ENCODE measurements at places on chromosomes 5 and 9.

DNA sequence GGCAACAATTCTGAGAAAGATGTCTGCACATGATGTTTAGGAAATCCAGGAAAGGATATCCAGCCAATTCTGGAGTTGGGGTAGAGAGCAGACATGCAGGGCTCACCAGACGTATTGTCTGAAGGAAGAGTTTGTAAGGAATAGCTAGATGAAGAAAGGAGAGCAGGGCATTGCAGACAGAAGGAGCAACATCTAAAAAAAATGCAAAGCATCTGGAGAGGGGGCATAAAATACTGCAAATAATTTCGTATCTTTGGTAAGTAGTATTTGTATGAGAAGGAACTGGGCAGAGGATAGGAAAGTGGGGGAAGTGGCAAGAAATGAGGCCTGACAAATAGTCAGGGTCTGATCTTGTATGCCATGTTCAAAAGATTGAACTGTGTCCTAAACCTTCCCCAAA is 74.8 kb downstream of the MACIR start:
- no peak for DNase-seq

DNA sequence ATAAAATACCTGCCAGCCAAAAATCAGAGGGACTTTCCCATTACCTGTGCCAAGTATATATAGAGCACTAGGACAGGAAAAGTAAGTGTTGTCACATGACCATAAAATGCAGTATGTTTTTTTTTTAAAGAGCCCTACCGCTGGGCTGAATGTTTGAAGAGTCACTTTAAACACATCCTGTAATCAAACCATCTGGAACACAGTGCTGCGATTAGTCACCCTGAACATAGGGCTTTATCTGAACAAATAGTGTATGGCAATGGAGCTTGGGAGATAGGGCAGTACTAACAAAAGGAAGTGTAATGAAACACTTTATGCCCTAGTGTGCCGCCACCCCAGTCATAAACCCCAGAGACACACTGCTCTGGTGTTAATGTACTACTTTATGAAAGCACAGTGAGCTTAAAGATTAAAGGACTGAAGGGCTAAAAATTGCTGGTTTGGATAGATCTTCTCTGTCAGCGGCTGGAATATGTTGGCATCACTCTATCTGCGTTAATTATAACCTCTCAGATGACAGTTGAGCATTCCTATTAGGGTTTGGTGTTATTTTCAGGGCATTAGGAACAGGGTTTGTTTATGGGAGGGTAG is 90.4 kb downstream of the ZNF608 start:
- DNase-seq: peak; percentile 70

GRCh38 chr9:100284247-100284646 is 68.5 kb downstream of the TEX10 start:
- no peak for DNase-seq

- DNase-seq: no peak
Measured at GRCh38 chr5:180688330-180689070, 39.1 kb upstream of the FLT4 start.

DNA sequence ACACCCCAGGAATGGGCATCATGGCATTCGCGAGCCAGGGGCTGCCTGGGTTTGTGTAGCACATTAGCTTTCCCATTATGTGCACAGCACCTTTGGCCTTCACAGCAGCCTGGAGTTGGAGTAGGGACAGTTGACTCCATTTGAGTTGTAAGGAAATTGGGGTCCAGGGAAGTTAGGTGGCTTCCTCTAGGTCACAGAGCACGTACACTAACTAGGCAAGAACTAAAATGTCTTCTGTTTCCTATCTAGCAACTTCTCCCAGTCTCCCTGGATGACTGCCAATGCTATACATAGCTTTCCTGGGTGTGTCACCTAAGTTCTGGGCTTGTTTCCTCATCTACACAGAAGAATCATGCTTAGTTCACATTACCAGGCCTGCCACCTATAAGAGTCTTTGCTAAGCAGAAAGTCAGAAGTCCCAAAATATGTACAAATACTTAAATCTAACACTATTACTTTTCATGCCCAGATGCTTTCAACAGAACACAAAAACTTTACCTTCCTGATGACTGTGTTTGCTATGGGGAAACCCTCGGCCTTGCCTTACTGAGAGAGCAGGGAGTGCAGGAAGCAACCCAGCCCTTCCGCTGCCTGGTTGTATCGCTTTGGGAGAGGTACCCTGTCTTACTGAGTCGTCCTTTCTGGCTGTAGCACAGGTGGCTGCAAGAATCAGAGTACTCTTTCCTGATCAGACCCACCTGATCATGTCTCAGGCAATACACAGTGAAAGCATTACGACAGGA is 12.0 kb downstream of the MACROH2A1 start:
- peak; percentile 90 for DNase-seq

DNA sequence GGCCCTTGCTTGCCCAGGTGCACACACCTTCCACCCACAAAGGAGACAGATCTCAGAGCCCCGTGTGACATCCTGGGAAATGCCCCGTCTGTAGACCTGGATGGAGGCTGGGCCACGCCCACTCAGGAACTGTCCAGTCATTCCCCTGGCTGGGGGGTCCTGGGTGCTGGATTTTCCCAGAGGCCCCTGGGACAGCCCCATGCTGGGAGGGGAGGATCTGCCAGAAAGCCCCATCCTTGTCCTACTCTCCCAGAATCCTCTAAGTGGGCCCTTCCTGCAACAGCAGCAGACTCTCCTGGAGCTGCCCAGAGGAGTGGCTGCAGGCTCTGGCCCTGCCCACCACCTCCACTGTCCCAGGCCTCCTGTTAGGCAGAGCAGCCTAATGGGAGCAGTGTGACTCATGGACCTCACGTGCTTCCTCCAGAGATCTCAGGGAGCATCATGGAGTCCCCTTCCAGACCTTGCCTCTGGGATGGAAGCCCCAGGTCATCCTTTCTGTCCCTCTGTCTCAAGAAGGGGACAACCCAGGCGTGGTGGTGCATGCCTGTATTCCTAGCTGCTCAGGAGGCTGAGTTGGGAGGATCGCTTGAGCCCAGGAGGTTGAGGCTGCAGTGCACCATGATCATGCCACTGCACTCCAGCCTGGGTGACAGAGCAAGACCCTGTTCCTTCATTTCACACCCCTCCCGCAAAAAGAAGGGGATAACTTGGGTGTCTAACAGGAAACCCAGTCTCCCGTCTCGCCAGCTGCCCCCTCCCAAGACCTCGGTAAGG is 51.7 kb downstream of the JADE2 start:
- no peak for DNase-seq

DNA sequence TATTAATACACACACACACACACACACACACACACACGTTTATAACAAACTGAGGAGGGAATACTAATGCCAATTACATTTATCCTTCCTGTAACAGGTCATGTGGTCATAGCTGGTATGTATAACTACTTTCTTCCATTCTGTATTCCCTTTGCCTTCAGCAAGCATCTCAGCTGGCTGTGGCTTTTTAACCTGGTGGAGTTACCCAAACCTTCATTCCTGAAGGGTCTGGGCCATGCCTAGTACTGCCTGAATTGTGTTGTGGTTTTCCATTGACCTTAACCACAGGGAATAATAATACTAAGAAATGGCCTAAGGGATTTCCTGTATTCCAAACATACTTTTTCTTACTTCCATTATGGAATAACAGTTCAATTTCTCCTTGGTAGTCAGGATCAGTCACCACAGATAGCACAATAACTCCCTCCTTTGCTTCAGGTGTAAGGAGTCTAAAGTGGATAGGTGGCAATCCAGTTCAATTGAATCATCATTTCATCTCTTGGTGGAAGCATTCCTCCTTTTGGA is 222.2 kb upstream of the MEF2C start:
- DNase-seq: no peak

DNA sequence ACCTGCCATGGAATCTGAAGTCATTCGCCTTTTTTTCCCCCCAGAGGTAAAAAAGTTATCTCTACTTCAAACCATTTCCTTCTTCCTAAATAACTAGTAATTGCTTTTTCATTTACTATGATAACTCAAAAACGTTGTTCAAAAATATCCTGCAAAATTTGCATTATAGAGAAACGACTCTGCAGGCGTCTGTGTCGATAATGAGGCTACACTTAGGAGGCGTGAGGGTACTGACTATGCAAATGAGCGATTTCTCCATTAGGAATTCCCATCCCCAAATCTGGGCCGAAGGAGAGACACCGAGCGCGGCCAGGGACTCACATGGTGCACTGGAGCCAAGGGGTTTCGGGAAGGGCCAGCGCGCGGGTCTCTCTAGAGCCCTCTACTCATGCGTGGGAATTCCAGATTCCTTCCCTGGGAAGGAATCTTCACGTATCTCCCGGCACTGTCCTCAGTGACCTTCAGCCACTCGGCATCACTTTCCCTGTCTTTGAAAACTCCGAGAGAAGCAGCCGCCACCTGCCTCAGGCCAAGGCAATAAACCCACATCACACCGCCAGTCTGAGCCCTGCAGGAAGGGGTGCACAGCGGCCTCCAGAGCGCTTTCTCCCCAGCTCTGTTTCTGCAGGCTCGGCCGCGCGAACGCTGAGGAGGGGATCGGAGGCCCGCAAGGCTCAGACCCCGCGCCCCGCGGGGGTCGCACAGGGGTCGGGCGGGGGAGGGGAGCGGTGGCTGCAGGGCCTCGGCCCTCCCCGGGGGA is 718 bp upstream of the DENND4C start:
- DNase-seq: peak; percentile 3

DNA sequence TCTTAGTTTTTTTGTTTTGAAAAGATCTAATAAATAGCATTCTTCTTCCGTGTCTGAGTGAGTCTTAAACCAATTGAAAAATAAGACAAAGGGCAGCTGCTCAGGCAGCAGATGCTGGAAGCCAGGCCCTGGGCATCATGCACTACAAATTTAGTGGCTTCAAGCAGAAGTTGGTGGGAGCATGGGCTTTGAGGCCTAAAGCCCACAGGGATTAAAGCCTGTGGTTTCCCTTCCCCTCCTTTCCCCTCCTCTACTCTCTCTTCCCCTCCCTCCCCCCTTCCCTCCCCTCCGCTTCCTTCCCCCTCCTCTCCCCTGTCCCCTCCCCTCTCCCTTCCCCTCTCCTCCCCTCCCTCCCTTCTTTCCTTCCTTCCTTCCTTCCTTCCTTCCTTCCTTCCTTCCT is 20.1 kb upstream of the KIF4B start:
- DNase-seq: no peak

- no peak for DNase-seq
Measured at GRCh38 chr9:69317081-69317480, 7.9 kb upstream of the ENTREP1 start.

- peak; percentile 63 for DNase-seq
Measured at GRCh38 chr9:91992461-91993041, 42.5 kb upstream of the ROR2 start.

DNA sequence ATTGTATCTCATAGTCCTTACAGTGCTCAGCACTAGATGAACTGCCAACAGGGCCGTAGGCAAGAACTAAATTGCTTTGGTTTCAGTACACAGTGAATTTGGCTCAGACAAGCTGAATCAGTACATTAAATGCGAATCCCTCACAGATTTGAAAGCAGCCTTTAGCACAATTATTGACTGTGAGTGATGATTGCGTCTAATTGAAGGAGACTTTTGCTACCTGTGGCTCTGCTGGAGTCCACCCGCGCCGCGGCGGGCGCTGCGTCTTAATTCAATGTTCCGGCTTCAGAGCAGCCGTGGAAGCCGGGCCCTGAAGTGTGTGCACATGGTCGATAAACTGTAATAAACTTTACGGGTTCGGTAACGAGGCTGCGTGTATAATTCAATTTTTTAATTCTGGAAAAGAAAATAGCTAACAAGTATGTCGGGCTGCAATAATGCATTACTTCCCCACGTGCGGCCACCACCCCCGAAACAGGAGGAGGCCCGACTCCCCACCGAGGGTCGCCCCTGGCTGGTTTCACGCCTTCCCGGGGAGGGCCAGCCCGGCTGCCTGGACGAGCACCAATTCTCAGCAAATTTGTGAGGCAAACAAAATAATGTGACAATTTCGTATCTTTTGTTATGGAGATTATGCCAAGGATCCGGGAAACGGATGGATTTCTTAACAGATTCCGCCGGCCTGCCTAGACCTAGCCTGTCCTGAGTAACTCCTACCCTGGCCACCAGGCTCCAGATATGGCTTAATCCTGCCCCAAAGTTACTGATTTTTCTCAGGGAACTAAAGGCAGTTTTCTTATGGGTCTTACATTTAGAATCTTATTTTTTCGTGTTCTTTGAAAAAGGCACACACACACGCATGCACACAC is 269.4 kb upstream of the IRX1 start:
- no peak for DNase-seq

DNA sequence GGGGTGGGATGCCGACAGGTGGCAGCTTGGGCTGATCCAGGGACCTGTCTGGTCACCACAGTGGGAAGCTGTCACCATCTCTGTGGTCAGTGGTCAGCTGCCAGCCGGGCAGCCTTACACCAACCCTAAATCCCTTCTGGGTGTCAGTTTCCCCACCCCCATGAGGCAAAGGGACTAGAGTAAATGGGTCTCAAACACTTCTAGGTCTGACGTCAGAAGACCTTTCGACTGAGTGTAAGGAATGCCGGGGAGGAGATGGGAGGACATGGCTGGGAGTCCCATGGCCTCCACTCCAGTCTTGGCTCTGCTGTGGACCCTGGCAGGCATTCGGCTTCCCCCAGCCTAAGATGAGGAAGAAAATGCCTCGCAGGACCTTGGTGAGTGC is 40.3 kb upstream of the SLC25A51 start:
- no peak for DNase-seq

DNA sequence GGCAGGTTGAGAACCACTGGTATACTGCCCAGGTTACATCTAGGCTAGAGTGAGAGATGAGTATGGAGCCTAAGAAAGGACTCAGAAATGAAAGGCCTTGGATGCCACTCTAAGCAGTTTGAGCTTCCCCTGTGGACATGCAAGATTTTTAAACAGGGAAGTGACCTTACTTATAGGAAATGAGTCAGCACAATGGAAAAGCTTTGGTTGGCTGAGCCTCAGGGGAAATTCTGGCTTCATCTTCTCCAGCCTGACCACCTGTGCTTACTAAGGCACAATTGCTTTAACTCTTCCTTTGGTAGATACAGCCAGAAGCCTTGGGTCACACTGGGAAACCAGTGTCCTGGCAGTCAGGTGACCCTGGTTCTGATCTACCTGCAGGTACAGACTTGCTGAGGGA is 380.2 kb upstream of the ZNF462 start:
- no peak for DNase-seq

GRCh38 chr5:144166696-144167095 is 3.8 kb downstream of the YIPF5 start:
- no peak for DNase-seq

DNA sequence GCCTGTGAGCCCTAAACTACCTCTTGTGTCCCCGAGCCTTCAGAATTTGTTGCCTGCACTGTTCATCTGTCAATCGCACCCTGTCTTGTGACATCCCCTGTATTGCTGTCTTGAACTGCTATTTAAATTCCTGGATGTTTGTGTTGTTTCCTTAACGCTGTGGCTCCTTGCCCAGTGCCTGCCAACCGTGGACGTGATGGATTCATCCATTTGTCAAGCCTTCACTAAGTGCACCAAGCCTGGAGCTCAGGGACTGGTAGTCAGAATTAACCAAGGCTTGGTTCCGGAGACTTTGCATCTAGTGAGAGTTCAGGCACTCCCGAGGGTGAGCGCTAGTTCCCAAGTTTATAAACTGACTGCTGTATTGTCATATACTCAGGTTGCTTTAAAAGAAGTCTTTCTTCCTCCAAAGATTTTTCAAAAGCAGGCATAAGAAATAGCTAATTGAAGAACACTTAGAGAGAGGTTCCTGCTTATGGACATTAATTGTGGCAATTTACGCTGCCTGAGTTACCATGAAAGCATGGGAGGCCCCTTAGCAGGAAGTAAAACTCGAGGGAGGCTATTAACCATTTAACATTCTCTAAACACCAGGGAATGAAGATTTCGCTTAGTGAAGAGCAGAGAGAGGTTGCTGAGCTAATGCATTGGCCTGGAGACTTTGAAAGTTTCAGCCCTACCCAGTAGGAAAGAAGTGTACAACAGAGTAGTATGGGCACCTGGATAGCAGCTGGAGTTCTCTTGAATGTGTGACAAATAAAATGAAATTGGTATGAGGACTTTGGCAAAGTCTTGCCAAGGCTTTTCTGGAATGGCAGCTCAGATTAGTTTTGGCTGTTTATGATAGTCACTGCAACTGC is 29.0 kb downstream of the RGS3 start:
- no peak for DNase-seq
